ENCODE measurements at places on chromosomes 3 and 15. TPM values are rescaled to one million over a fixed set of nuclear protein-coding genes. Genes with fewer than 3 reads are reported as not detected.
A peak's percentile ranks its signal among the peaks of the same experiment; 100 is the strongest.

Gene CDHR4
- total RNA-seq = 0.32 TPM

DNA sequence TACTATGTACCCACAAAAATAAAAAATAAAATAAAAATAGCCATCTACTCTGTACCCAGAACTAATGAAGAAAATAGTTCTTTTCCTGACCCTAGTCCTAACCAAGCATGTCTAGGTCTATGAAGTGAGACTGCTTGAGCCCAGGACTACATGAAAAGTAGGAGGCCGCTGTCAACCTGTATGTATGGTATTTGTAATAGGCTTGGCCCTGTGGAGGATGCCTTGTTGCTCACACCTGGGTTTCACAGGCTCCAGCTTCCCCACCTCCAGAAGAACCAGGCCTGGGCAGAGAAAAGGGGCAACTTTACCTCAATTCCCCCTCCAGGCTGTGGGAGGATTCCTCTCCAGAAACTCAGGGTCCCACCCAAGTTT is 6.8 kb upstream of the PKM start:
- DNase-seq = peak; percentile 17

GRCh38 chr3:104575634-104576033 is 791.1 kb upstream of the ALCAM start:
- DNase-seq = no peak

DNA sequence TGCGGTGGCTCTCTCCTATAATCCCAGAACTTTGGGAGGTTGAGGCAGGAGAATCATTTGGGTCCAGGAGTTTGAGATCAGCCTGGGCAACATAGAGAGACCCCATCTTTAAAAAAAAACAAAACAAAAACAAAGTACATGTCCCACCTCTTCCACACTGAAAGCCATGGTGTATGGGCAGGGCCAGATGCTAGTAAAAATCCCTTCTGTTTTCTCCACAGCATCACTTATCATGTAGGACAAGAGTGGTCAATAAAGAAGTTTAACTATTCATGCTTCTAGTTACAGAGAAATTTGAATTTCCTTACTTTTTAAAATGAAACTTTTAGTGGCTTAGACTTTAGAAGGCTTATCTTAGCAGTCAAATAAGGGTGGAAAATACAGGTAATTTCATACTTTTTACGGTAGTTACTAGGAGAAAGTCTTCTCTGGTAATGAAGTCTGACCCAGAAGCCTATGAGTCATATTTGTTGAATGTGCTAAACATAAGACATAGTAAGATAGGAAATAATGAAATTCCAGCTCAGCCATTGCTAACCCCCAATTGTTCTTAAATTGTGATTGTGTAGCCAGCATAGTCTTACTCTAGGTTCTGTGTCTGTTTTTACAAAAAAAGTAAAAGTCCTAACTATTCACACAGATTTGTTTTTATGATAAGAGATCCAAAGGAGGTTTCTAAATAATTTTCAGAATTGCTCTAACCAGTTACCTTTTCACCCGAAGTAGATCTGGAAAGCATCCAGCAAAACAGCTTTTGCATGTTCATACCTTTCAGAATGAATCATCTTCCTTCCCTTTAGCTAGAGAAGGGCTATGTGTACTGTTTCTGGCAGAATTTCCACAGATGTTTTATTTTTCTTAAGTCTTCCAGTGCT is 16.4 kb upstream of the ZNF609 start:
- DNase-seq = no peak

DNA sequence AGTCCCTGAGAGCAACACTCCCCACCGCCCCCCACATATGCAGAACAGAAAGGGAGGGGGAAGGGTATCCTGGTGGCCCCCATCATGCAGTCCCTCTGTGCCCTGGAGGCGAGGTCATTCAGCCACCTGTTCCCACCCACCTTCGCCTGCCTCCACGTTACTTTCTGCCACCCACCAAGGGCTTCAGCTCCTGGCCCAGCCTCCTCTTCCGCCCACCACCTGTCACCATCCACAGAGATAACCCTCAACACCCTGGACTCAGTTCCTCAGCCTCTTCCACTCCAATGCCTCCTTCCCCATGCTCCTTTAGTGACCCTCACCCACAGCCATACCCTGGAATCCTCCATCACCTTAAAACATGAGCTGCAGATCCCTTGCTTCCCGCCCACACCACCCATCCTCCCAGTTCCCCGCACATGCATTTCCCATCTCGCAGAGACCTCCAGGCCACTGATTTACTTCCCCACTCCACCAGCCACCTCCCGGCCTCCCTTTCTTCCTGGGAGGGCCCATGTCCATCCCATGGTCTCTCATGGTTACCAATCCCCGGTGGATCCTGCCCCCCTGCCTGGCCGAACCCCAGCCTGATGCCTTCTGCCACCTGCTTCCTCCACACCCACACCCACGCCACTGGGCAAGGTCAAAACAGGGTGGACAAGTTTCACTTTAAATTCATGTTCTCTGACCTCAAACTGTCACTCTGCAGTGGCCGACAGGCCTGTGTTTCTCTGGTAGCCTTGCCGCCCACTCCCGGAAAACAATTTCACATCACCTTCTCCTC is 18.2 kb downstream of the HOMER2 start:
- no peak for DNase-seq

GRCh38 chr3:150703299-150703755 is 393 bp downstream of the ERICH6 start:
- peak; percentile 59 for DNase-seq

DNA sequence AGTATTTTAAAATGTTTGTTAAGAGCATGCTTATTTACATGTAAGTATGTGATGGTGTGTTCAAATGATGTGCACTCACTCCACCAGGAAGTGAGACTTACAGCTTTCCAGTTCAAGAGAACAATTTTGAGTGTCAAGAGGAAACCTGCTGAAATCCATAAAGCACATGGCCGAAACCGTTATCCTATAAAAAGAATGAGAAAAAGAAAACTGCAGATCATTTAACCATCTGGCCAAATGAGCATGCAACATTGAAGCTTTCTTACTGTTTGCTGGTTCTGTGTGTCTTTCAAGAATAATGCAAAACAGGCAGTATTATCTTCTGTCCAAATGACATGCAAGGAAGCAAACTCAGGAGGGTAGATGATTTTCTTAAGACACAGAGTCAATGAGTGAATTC is 26.3 kb downstream of the GABRR3 start:
- DNase-seq = no peak

- no peak for DNase-seq
Measured at GRCh38 chr15:75389791-75390382, 21.5 kb upstream of the MAN2C1 start.

DNA sequence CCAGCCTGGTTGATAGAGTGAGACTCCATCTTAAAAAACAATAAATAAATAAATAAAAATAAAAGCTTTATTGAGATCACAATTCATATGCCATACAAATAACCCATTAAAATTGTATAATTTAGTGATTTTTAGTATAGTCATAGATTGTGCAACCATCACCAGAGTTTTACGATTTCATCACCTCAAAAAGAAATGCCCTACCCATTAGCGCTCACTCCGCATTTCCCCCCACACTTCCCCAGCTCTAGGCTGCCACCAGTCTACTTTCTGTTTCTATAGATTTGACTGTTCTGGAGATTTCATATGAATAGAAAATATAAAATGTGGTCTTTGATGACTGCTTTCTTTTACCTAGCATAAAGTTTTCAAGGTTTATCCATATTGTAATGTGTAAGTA is 57.0 kb downstream of the ARHGEF26 start:
- DNase-seq = no peak

DNA sequence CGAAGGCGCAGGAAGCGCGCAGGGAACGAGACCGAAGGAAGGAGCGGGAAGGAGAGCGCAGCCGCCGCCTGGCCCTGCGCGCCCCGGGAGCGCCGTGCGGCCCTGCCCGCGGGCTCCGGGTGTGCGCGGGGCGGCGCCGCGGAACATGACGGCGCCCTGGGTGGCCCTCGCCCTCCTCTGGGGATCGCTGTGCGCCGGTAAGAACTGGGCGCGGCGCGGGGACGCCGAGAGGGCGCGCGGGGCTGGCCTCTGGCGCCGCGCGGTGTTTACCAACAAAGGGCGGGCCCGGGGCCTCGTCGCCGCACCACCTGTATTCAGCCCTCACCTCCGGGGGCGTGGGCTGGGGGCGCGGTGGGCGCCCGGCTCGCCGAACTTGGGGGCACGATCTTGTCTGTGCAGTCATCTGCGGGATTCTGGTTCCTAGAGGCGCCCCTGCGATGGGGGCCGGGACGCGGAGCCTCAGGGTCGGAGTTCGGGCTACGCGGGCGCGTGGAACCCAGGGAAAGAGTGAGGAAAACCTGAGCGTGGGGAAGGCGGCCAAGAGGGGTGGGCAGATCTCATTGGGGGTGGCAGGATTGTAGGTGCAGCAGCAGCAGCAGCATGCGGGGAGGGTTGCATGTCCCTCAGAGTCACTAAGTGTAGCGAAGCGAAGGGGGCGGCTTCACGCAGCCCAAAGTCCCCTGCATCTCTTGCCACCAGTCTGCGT is 641 bp downstream of the ACVR2B start:
- DNase-seq = peak; percentile 58

DNA sequence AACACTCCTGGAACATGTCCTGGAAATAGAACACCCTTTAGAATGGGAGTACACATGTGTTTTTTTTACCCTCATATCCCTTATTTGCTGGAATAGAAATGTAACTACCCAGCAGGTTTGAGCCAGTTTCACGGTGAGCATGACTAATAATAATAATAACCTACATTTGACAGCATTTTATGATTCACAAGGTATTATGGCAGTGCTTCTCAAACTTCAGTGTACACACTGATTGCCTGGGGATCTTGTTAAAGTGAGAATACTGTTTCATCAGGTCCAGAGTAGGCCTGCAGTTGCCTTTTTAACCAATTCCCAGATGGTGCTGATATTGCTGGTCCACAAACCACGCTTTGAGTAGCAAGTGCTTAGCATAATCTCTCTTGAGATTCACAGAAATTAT is 63.9 kb downstream of the NFKBIZ start:
- no peak for DNase-seq

Gene ZMYND10
- 1.3 TPM for total RNA-seq

Gene LRRC2
- not detected for total RNA-seq

Gene GUCA1C
- not detected for total RNA-seq

DNA sequence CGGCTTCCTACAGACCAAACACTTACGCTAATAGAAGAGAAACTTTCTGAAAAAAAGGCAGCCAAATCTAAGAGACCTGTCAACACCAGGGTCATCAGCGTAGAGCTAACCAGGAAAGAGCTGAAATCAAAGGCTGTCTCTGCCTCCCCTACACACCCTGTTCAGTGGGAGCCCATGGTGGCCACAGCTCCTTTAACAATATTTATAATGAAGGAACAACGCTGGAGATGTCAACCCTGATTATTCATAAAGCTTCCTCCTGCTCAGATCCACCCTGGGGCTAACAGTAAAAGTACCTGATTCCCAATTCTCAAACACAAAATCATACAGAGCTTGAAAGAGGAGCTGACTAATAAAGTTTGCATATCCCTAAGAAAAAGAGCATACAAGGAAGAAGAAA is 133.7 kb downstream of the ANXA2 start:
- DNase-seq = no peak

DNA sequence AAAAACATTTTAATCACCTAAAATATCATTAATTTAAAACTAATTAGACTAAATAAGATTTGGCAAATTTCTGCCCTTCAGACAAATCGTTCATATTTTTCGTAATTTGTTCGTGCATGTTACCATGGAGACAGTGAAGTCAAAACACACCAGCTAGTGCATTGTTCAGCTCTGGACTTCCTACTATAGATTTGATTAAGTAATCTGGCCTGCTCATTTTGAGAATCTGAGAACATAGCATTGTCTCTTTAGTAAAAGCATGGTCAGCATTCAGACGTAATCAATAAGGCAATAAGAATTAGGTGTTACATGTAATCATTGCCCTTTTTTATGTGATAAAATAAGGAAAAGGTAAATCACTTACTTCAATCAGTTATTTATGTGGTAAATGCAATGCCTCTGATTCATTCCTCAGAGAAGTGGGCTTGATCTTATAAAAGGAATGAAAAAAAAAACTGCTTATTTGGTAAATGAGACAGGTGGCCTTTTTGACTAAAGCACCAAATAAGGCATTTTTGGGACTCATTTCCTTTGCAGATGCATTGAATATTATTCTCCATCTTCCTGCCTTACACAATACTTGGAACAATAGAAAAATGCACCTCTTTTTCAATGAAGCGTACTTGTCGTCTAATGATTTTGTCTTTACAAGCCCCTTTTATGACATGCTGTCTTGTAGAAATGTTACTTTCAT is 84.5 kb upstream of the FNDC3B start:
- DNase-seq = no peak

Gene SLC22A13
- total RNA-seq = 0.21 TPM

GRCh38 chr15:95429345-95429744 is 901.2 kb upstream of the NR2F2 start:
- no peak for DNase-seq

DNA sequence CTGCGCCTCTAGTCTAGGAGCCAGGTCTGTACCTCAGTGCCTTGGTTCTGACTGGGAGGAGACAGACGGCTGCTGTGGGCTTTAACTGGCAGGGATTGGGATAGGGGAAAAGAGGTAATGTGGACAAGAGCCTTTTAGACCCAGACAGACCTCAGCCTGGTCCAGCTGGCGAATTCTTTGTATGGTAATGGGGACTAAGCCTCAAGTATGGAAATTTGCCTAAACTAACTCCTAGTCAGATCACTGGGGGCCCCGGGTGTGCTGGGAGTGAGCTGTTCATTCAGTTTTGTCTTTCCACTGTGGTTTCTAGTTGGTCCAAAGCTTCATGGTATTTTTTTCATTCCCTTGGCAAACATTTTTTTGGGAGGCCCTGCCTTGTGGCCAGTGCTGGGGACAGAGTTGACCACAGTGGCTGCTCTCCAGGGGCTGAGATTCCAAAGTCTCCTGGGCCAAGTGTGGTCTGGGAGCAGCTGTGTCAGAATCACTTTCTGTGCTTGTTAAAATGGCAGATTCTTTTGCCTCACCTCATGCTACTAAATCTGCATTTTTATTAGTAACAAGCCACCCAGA is 261.4 kb upstream of the C2CD4B start:
- no peak for DNase-seq

Gene SPESP1
- 1.3 TPM for total RNA-seq

DNA sequence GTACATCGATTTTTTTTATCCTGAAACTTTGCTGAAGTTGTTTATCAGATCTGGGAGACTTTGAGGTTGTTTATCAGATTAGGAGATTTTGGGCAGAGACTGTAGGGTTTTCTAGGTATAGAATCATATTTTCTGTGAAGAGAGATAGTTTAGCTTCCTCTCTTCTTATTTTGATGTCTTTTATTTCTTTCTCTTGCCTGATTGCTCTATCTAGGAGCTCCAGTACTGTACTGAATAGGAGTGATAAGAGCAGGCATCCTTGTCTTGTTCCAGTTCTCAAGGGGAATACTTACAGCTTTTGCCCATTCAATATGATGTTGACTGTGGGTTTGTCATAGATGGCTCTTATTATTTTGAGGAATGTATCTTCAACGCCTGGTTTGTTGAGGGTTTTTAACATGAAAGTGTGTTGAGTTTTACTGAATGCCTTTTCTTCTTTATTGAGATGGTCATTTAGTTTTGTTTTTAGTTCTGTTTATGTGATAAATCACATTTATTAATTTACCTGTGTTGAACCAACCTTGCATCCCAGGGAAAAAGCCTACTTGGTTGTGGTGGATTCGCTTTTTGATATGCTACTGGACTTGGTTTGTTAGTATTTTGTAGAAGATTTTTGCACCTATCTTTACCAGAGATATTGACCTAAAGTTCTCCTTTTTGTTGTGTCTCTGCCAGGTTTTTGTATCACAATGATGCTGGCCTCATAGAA is 14.9 kb upstream of the DNAAF4 start:
- no peak for DNase-seq

Gene LSAMP
- total RNA-seq = not detected
